ENCODE measurements at places on chromosomes 5 and 9.

GRCh38 chr5:169904059-169904458 is 76.2 kb downstream of the INSYN2B start:
- no peak for DNase-seq

GRCh38 chr9:124913378-124913777 is 27.5 kb downstream of the GOLGA1 start:
- DNase-seq: no peak

- no peak for DNase-seq
Observed at GRCh38 chr5:173809014-173809413, 79.1 kb upstream of the CPEB4 start.

GRCh38 chr5:61669531-61669930 is 337.5 kb downstream of the ZSWIM6 start:
- DNase-seq: no peak

- DNase-seq: no peak
Observed at GRCh38 chr5:168085261-168086031, 206.0 kb upstream of the WWC1 start.

DNA sequence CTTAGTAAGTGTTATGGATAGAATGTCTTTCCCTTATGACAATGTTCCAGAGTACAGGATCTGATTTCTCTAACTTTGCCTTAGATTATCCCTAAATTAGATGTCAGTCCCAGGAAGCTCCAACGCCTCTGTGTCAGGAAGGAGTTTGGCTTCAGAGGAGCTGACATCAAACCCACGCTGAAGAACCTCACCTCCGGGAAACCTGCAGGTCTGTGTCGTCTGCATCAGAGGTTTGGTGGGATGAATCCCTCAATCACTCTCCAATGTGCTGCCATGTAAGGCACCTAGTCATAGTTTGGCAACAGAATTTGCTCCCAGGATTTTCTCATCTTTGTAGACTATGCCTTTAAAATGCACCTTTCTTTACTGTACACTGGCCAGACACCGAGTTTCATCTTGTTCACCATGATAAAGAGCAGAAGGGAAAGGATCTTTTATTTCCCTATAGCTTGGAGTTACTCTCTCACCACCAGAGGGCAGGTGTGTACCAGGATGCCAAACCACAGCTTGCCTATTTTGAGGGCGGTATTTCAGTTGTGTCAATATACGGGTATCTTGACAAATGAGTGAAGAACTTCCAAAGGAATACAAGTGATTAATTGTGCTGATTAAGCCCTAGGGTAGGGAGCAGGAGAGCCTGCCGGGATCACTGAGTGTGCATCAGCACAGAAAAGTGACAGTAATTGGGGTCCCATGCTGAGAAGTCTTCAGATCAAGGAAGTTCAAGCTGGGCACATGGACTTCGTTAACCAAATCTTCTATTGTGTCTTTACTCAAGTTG is 23.4 kb downstream of the MINAR2 start:
- DNase-seq: peak; percentile 39

- DNase-seq: no peak
Observed at GRCh38 chr9:78025186-78025585, 6.4 kb downstream of the GNAQ start.

GRCh38 chr5:76303921-76304320 is 99.2 kb upstream of the IQGAP2 start:
- no peak for DNase-seq

DNA sequence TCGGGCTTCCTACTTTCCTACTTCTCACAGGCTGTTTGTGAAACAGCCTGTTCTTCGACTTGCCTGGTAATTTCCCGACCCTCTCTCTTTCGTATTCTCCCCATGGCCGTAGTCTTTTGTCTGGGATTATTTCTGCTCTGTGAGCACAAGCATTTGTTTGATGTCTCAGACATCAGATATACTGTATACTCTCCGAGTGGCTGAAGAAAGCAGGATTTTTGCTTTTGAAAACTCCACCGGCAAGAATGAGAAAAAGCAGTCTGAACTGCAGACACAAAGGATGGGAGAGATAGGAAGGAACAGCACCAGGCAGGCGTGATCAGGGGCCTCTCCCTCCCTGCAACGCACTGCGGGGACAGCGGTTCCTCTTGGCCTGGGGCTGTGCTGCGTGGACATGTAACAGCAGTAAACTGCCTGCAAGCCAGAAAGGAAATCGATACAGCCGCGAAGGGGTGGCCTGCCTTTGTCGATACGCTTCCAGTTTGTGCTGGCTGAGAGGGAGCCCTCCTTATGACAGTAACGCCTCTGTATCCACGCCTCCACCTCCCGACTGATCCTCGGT is 313.9 kb upstream of the TLE4 start:
- no peak for DNase-seq

- DNase-seq: no peak
Observed at GRCh38 chr9:128405780-128406171, 14.9 kb upstream of the CERCAM start.

- DNase-seq: no peak
Observed at GRCh38 chr5:79672392-79672791, 17.2 kb upstream of the CMYA5 start.

- no peak for DNase-seq
Observed at GRCh38 chr9:120901755-120902568, 24.6 kb downstream of the TRAF1 start.

DNA sequence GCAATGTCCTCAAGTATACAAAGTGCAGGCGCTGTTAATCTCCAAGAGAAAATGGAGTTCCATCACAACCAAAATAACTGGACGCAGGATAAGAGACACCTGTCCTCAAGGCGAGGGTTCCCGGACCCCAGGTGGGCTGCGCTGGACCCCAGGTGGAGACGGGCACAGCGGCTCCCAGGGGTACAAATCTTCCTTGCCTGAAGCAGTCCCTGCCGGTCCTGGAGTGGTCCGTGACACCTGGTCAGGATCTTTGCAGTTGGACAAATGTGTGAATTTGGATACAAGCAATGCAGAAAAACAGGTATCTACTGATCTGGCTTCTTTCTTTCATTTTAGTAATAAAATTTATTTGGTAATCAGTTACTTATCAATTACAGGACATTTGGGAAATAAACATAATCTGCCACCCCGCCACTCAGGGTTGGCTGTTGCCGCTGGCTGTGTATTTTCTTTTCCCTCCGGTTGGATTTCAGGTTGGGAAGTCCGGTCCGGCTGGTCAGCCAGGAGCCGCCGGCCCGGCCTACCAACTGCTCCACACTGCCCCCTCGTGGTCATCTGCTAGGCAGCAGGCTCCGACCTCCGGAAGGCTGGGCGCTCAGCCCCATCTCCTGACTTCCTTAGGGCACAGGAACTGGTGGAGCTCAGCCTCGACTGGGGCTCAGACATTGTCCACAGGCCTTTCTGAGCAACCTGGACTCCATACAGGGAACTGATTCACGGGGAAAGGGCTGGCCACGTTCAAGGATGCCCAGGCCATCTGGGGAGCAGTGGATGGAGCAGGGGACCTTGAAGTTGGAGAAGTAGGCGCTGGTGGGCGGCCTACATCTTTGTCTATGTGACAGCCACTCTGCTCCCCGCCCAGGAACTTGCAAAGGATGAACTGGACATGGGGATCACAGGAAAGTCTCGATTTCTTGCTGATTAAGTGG is 43.4 kb downstream of the NXNL2 start:
- DNase-seq: peak; percentile 93

Data from H7 (cell line).